Activated CD4-positive, alpha-beta T cell treated with anti-CD3 and anti-CD28 coated beads, Interleukin-2, amount 10 ng/mL, durations not matched to agents 7 days and 5 days (primary cell): ENCODE measurements at places on chromosomes 12 and 14. TPM values are rescaled to one million over a fixed set of nuclear protein-coding genes. Genes with fewer than 3 reads are reported as not detected.
A peak's percentile ranks its signal among the peaks of the same experiment; 100 is the strongest.

- H3K4me1 ChIP-seq: no peaks in the 10 kb centered on the region
- H3K36me3 ChIP-seq: no peaks in the 10 kb centered on the region
- H3K27me3 ChIP-seq: no peaks in the 10 kb centered on the region
- no peak for DNase-seq
Measured at GRCh38 chr12:41288142-41288811, 100.2 kb downstream of the PDZRN4 start.

DNA sequence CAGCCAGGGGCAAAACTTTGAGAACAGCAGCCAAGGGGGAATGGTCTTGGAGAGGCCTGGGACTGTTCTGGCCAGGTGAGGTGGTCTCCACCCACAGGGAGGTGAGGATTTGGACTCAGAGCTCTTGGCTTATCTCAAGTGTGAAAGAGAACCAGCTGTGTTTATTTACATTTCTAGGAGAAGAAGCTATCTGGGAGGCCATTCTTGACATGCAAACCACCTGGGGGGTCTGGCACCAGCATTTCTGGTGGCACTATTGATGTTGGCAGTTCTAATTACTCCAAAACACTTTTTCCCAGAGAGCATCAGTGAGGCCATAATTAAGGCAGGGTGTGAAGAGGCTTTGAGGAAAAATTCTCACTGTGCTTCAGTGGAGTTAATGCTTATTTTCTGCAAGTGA, 95.1 kb downstream of the CAND1 start:
- no peaks in the 10 kb centered on the region for H3K4me1 ChIP-seq
- no peak for DNase-seq
- no peak overlapping the region for H3K27ac ChIP-seq
- no peaks in the 10 kb centered on the region for H3K27me3 ChIP-seq

DLGAP5 gene
- 117 TPM for total RNA-seq

GRCh38 chr14:104521816-104522745, 57.5 kb upstream of the C14orf180 start:
- DNase-seq: no peak
- no peaks in the 10 kb centered on the region for H3K4me1 ChIP-seq
- no peak overlapping the region for H3K4me3 ChIP-seq
- H3K27me3 ChIP-seq: no peaks in the 10 kb centered on the region
- H3K36me3 ChIP-seq: no peaks in the 10 kb centered on the region

DNA sequence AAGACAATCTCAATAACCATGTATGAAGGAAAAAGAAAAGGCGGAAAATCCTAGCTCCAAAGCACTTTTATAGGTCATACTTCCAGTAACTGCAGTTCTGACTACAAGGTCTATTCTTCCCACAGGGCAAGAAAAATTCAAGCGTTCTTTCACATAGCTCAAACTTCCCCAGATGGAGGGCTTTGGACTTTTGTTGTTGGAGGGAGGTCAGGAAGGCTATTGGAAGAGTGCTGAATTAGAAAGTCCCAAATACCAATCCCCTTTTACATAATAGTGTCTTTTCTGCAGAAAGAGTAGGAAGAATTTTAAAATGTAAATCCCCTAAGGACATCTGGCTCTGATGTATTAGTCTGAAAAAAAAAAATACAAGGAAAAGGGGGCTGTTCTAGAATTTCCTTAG, 309.4 kb downstream of the MDGA2 start:
- no peak overlapping the region for H3K4me3 ChIP-seq
- H3K27me3 ChIP-seq: no peaks in the 10 kb centered on the region
- no peaks in the 10 kb centered on the region for H3K4me1 ChIP-seq
- H3K36me3 ChIP-seq: no peaks in the 10 kb centered on the region

DNA sequence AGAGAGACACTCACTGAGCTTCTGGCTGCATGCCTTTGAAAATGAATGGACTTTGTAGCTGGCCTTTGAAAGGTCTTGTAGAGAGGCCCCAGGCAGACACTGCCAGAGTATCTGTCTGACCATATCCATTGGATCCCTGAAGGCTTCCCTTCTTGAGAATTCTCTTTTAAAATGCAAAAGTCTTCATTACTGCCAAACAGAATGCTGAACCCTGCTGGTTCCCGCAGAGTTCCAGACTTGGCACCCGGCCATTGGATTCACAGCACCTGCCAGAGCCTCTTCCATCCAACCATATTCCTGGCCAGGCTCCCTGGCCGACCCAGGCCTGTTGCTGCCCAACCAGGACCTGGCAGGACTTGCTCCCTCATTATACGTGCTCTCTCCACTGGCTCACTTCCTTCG, 182.5 kb downstream of the GXYLT1 start:
- H3K27me3 ChIP-seq: no peaks in the 10 kb centered on the region
- DNase-seq: no peak
- no peak overlapping the region for H3K27ac ChIP-seq
- no peaks in the 10 kb centered on the region for H3K36me3 ChIP-seq

DNA sequence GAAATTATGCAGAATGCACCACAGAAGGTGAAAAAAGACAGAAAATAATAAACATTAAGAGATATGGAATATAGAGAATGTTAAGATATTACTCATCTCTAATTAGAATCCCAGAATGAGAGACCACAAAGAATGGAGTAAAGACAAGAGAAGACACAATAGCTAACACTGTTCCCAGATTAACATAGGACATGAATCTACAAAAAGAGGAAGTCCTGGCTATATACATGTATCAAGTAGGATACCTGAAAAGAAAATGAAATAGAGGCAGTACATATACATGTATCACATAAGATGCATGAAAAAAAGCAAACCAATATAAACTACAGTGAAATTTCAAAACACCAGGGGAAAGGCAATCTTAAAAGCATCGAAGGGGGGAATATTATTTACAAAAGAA, 5.6 kb upstream of the EPS8 start:
- H3K36me3 ChIP-seq: no peaks in the 10 kb centered on the region
- H3K4me1 ChIP-seq: peaks cover 4% of the 10 kb centered on the region
- DNase-seq: no peak
- peaks cover 55% of the 10 kb centered on the region for H3K27me3 ChIP-seq

TAS2R42 gene
- total RNA-seq: not detected

- no peak overlapping the region for H3K4me3 ChIP-seq
- no peaks in the 10 kb centered on the region for H3K27me3 ChIP-seq
- H3K27ac ChIP-seq: no peak overlapping the region
- H3K4me1 ChIP-seq: peaks cover 12% of the 10 kb centered on the region
- DNase-seq: no peak
Measured at GRCh38 chr12:76444408-76444984, 96.3 kb upstream of the BBS10 start.

GRCh38 chr12:91774434-91774921, 371.2 kb downstream of the BTG1 start:
- H3K4me1 ChIP-seq: peaks cover 33% of the 10 kb centered on the region
- peak overlapping the region; percentile 63 for H3K27ac ChIP-seq
- no peak overlapping the region for H3K4me3 ChIP-seq
- no peaks in the 10 kb centered on the region for H3K27me3 ChIP-seq

GRCh38 chr14:30596935-30597334, 25.2 kb upstream of the SCFD1 start:
- H3K36me3 ChIP-seq: peaks cover 35% of the 10 kb centered on the region

- H3K27me3 ChIP-seq: no peaks in the 10 kb centered on the region
- peaks cover 8% of the 10 kb centered on the region for H3K4me1 ChIP-seq
- no peak for DNase-seq
- H3K36me3 ChIP-seq: peaks cover 56% of the 10 kb centered on the region
- H3K27ac ChIP-seq: no peak overlapping the region
- H3K4me3 ChIP-seq: no peak overlapping the region
Measured at GRCh38 chr12:94193168-94193567, 44.8 kb downstream of the PLXNC1 start.

RAPGEF3 gene
- not detected for total RNA-seq

DNA sequence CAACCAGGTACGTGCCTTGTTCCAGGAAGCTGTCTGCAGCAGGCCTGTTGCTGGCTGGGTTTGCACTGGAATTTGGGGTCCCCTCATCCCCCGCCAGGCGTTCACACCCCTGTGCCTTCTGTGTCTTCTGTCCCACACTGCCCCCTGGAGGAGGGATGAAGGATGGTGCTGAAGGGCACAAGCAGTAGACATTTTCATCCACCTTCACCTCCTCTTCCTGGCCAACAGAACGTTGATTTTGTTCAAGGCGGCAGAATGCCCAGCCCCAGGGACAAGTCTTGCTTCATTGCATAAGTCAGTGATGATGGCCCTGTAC, 122.1 kb downstream of the CALM1 start:
- no peaks in the 10 kb centered on the region for H3K27me3 ChIP-seq
- H3K27ac ChIP-seq: no peak overlapping the region
- no peaks in the 10 kb centered on the region for H3K36me3 ChIP-seq
- H3K4me1 ChIP-seq: no peaks in the 10 kb centered on the region

DNA sequence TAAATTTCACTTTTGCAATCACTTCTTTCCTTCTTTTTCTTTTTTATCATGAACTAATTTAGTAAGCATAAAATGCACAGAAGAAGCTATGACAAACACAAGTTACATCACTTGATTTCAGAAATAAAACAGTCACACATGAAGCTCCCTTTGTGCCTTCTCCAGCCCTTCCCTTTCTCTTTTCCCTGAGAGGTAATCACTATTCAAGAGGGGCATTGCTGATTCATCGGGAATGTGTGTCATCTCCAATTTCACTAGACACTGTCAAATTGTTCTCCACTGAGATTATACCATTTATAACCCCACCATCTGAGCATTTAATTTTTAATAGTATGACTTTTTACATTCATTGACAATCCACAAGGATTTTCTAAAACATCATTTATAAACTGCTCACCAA, 91.6 kb upstream of the PTPRQ start:
- H3K4me1 ChIP-seq: no peaks in the 10 kb centered on the region
- no peak for DNase-seq
- H3K36me3 ChIP-seq: no peaks in the 10 kb centered on the region
- H3K27me3 ChIP-seq: no peaks in the 10 kb centered on the region
- no peak overlapping the region for H3K4me3 ChIP-seq

EFCAB11 gene
- 7.7 TPM for total RNA-seq

DNA sequence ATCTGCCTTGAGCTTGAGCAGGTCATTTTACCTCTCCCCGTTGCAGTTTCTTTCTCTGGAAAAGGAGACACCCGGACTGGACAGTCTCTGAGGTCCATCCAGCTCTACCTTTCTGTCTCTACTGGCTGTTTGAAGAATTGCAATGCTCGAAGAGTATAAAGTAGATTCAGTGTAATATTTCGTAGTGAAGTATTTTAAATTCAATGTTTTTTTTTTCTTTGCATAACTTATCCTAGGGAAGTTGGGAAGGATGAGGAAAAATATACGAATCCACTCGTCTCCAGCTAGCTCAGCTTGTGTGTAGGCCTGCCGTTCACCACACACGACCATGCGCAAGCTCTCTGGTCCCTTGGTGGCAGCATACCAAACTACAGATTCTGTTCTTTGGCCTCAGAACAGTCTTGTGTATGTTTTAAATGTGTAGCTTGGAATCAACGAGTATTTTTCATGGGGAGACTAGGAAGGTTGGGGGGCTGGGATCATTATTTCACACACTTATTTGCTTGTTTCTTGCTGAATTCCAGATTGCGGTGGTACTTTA, 307.9 kb downstream of the CACNA1C start:
- peaks cover 50% of the 10 kb centered on the region for H3K4me1 ChIP-seq
- H3K27ac ChIP-seq: no peak overlapping the region
- H3K4me3 ChIP-seq: no peak overlapping the region
- no peak for DNase-seq
- peaks cover 8% of the 10 kb centered on the region for H3K27me3 ChIP-seq

GRCh38 chr14:101504096-101504948, 57.0 kb upstream of the DIO3 start:
- DNase-seq: no peak
- H3K36me3 ChIP-seq: no peaks in the 10 kb centered on the region
- no peaks in the 10 kb centered on the region for H3K4me1 ChIP-seq
- H3K27ac ChIP-seq: no peak overlapping the region
- no peaks in the 10 kb centered on the region for H3K27me3 ChIP-seq

P2RX2 gene
- total RNA-seq: not detected

TSPAN11 gene
- total RNA-seq: not detected

DNA sequence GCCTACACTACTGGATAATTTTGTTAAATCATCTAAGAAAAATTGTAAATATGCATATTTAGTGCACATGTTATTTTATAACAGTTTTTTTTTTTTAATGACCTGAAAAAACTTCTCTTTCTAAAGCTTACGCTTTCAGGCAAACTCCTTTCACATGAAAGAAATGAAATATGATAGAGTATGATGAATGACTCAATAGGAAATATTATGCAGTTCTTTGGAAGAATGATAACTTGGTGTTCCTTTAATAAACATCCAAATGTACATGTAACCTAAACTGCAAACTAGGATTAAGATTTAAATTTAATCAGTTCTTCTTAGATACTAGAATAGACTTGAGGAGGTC, 136.6 kb downstream of the FGD4 start:
- H3K27me3 ChIP-seq: peaks cover 22% of the 10 kb centered on the region
- H3K27ac ChIP-seq: no peak overlapping the region
- DNase-seq: no peak
- peaks cover 13% of the 10 kb centered on the region for H3K4me1 ChIP-seq
- no peak overlapping the region for H3K4me3 ChIP-seq

SLC17A8 gene
- not detected for total RNA-seq

SDSL gene
- 3.6 TPM for total RNA-seq

DNA sequence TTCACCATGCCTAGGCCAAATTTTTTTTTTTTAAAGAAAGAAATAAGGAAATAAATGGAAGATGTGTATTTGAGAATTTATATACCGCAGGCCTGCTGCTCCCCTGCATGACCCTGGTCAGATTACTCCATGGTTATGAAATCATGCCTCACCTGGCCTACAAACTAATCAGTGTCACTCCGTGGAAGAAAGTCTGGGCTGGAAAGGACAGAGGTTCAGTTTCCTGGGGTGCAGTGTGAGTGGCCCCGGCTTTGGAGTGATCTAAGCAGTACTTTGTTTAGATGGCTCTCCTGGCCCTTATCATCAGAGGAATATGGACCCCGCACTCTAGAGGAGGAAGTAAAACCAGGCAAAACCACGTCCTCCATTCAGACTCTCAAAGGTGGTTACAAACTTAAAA, 9.6 kb downstream of the APOBEC1 start:
- H3K4me1 ChIP-seq: no peaks in the 10 kb centered on the region
- H3K27ac ChIP-seq: no peak overlapping the region
- no peaks in the 10 kb centered on the region for H3K27me3 ChIP-seq
- DNase-seq: no peak
- H3K4me3 ChIP-seq: no peak overlapping the region

GRCh38 chr12:79402606-79403005, 288.2 kb downstream of the PAWR start:
- no peak overlapping the region for H3K27ac ChIP-seq
- no peaks in the 10 kb centered on the region for H3K36me3 ChIP-seq
- H3K27me3 ChIP-seq: no peaks in the 10 kb centered on the region
- H3K4me3 ChIP-seq: no peak overlapping the region
- H3K4me1 ChIP-seq: no peaks in the 10 kb centered on the region

BMP4 gene
- total RNA-seq: 0.64 TPM

- H3K36me3 ChIP-seq: no peaks in the 10 kb centered on the region
- no peak for DNase-seq
- H3K27ac ChIP-seq: no peak overlapping the region
- no peaks in the 10 kb centered on the region for H3K27me3 ChIP-seq
Measured at GRCh38 chr12:87439990-87440827, 589.0 kb downstream of the C12orf50 start.

GRCh38 chr12:69471667-69472385, 1.6 kb downstream of the FRS2 start:
- peaks cover 40% of the 10 kb centered on the region for H3K4me1 ChIP-seq
- peak overlapping the region; percentile 98 for H3K4me3 ChIP-seq
- no peaks in the 10 kb centered on the region for H3K27me3 ChIP-seq
- no peak overlapping the region for H3K27ac ChIP-seq
- no peak for DNase-seq
- peaks cover 10% of the 10 kb centered on the region for H3K36me3 ChIP-seq

KCNC2 gene
- not detected for total RNA-seq

- no peaks in the 10 kb centered on the region for H3K27me3 ChIP-seq
- H3K4me3 ChIP-seq: no peak overlapping the region
- H3K4me1 ChIP-seq: no peaks in the 10 kb centered on the region
Measured at GRCh38 chr14:101025131-101025530, 121.6 kb upstream of the RTL1 start.

GRCh38 chr14:24139272-24139934, 2.0 kb downstream of the EMC9 start:
- peaks cover 62% of the 10 kb centered on the region for H3K4me1 ChIP-seq
- H3K27ac ChIP-seq: peak overlapping the region; percentile 78
- no peaks in the 10 kb centered on the region for H3K27me3 ChIP-seq
- H3K36me3 ChIP-seq: peaks cover 63% of the 10 kb centered on the region
